Tongue (tissue), 3 donors: ENCODE measurements at places on chromosomes 6 and 20. TPM values are rescaled to one million over a fixed set of nuclear protein-coding genes. Genes with fewer than 3 reads are reported as not detected.

PTCRA gene
- total RNA-seq, result 1.8 TPM

UST gene
- total RNA-seq, result 15.0 TPM

FLRT3 gene
- total RNA-seq, result 12.9 TPM

PXDC1 gene
- total RNA-seq, result 32.5 TPM

STMND1 gene
- total RNA-seq, result not detected

- no peak for DNase-seq
Observed at GRCh38 chr6:41132254-41132653, 21.9 kb downstream of the TREML1 start.

GRCh38 chr20:19929481-19930145, 87.5 kb upstream of the NAA20 start:
- no peak for DNase-seq

DNA sequence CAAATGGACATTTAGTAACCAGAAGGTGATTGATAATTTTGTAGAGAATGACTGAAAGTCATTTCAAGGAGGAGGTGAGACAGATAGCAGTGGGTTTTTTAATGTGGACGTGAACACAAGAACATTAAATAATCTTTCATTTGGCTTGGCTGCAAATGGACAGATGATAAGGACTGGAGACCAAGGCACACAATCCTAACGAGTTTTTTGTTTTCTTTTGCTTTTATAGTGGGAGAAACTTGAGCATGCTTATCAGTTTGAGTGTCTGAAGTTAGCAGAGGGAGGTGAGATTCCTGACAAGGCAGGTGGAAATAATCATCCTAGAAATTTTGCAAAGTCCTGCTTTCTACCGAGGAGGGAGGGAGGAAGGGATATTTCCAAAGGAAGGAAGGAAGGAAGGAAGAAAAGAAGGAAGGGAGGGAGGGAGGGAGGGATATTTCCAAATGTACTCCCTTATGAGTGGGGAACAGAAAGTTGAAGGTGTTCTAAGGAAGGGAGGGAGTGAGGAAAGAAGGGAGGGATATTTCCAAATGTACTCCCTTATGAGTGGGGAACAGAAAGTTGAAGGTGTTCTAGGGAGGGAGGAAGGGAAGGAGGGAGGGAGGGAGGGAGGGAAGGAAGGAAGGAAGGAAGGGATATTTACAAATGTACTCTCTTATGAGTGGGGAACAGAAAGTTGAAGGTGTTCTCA, 63.1 kb downstream of the RNF217 start:
- no peak for DNase-seq

DNA sequence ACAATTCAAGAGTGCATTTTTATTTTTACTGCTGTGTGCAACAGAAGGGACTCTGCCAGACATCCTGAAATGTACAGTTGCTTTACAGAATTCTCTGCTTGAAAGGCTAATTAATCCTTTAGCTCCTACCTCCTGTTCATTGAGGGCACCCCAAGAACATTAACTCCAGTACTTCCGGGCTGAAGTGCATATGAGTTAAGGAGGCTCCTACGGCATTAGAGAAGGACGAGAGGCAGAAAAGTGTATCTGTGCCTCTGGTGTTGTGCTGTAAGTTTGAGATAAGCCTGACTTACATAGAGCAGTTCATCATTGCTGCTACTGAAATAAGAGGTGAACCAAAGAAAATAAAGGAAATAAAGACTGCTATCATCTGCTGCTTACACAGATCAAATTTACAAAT, 609.3 kb upstream of the ADGRB3 start:
- no peak for DNase-seq

- no peak for DNase-seq
Observed at GRCh38 chr6:141041596-141042087, 1091.1 kb upstream of the GJE1 start.

GRCh38 chr6:72132851-72133250, 246.5 kb downstream of the RIMS1 start:
- DNase-seq, result no peak

DNA sequence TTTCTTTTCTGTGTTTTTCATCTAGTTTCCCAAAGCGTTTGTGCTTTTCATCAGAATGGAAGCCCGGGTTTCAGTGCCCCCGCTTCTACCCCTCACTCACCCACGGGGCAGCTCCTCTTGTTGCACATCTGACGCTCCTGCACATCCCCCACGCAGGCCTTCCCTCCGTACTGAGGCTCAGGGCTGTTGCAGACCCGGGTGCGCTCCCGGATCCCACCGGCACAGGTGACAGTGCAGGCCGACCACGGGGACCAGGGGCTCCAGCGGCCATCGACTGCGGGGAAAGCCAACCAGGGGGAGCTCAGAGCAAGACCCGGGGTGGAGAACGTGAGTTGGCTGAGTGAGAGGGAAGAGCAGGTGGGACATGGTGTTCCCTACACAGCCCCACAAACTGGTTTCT, 19.0 kb downstream of the THBS2 start:
- DNase-seq, result no peak

DNA sequence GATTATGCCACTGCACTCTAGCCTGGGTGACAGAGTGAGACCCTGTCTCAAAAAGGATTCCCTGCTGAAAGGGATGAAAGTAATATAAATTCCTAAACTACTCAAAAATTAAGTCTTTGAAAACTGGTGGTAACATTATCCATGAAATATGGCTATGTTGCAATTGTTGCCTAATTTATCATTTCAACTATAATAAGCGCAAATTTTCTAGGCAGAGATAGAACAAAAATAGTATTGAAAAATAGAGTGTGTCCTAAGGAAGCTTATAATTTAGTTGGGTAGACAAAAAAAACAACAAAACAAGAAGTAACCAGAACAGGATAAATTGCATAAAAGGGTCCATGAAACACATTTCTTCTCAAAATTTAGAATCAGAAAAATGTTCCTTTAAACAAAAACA, 68.0 kb downstream of the FKBP5 start:
- DNase-seq, result no peak

DNA sequence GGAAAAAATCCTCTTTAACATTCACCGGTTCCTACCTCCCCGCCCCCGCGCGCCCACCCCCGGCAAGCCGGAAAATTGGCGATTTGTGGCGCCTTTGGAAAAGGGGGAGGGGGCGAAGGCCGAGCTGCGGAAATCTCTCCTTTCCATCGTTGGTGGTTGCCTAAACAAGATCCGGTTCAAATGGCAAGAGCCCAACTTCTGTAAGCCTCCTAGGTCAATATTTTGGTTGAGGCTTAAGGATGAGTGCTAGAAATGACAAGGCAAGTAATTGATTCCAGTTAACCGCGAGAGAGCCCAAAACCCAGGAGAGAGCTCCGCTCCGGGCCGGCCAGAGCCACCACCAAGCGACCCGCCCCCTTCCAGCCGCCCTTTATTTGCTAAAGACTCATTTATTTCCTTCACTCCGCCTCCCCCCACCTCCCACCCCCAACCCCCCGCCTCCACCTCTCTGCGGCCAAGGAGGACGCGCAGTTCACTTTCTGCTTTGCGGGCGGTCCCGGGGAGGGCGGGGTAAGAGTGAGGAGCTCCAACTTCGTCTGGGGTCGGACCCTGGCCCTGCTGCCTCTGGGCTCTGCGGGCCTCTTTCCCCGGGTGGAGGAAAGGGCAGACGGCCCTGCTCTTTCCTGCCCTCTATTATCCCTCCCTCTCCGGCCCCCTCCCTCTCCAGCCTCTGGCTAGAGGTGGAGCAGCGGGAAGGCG, 838 bp upstream of the NKX2-2 start:
- DNase-seq, result no peak

- DNase-seq, result peak; percentile 53
Observed at GRCh38 chr6:17015551-17016381, 86.1 kb upstream of the STMND1 start.

- DNase-seq, result peak; percentile 62
Observed at GRCh38 chr20:43739148-43739749, 12.4 kb upstream of the GTSF1L start.

GRCh38 chr6:159966339-159966738, 2.5 kb upstream of the IGF2R start:
- no peak for DNase-seq

GRCh38 chr6:36309900-36310299, 26.8 kb downstream of the BNIP5 start:
- DNase-seq, result no peak

GRCh38 chr6:55617272-55617671, 38.3 kb upstream of the HMGCLL1 start:
- DNase-seq, result peak; percentile 18

GRCh38 chr6:125787791-125788190, 3.0 kb upstream of the NCOA7 start:
- DNase-seq, result no peak

DNA sequence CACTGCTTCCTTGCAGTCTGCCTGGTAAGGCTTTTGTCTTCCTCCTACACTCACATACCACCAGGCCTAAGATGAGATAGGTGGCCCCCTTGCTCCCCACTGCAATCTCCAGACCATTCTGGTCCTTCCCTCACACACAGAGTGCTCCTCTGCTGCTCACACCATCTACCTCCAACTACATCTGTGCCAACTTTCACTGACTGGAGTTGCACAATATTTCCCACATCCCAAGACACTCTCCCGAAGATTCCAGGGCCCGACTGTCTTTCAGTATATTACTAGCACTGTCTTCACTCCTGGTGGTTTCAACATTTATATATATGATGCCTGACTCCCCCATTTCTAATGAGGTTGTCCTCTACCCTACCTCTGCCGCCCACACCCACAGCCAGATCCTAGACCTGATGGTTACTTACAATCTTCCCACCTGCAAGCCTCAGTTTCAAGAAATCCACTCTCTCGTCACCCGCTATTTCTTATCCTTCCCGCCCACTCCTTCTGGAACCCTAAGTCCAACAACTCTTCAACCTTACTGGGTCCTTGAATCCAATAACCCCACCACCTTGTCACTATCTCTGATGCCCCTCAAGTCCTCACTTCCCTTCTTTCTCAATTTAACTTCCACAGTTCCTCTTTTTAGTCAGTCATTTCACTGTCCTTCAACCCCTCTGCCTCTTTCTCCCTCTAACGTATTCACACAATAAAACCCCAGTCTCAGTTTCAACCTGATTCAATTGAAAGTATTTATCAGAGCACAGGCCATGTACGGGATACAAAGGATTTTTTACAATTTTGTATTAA, 21.6 kb downstream of the RALGAPA2 start:
- DNase-seq, result no peak
